ENCODE measurements at places on chromosomes 3 and 15.

- DNase-seq: no peak
Measured at GRCh38 chr3:71119171-71119570, 464.4 kb downstream of the FOXP1 start.

DNA sequence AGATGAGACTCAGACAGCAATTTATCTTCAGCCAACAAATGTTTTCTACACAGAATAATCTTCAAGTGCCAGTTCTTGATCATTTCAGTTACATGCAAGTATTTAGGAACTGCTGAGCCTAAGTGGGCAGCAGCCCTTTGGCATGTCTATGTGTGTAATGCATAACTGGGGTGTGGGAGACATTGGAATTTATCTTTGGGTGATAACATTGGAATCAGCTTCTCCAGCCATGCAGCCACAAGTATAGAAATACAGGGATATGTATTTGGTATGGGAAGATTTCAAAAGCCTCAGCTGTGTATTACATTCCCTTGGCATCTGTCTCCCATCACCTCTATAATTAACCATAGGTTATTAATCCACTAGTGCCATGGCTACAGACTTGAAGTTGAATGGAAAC is 63.4 kb upstream of the FOXP1 start:
- no peak for DNase-seq

- DNase-seq: no peak
Measured at GRCh38 chr3:43281020-43281419, 5.3 kb upstream of the SNRK start.

- DNase-seq: no peak
Measured at GRCh38 chr15:39657181-39657580, 76.3 kb downstream of the THBS1 start.

- no peak for DNase-seq
Measured at GRCh38 chr3:97391167-97391566, 373.4 kb upstream of the ARL6 start.

DNA sequence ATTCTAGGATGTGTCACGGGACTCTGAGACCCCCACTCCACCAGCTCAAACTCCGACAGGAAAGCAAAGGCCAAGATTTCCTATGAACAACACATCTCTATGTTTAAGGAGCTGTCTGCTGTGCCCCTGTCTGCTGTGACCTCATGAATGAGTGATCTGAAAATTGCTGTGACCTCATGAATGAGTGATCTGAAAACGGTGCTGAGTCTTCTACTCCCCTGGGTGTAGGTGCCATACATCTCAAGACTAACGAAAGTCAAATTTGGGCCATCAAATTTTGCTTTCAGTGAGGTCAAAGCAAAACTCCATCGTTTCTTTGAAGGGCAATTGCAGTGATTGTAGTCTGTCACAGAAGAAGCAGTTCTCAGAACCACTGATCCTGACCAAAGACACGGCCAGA is 24.4 kb downstream of the IL5RA start:
- DNase-seq: no peak

GRCh38 chr3:117263270-117263669 is 553.7 kb downstream of the TUSC7 start:
- no peak for DNase-seq

- no peak for DNase-seq
Measured at GRCh38 chr3:137012097-137012501, 54.3 kb downstream of the IL20RB start.

DNA sequence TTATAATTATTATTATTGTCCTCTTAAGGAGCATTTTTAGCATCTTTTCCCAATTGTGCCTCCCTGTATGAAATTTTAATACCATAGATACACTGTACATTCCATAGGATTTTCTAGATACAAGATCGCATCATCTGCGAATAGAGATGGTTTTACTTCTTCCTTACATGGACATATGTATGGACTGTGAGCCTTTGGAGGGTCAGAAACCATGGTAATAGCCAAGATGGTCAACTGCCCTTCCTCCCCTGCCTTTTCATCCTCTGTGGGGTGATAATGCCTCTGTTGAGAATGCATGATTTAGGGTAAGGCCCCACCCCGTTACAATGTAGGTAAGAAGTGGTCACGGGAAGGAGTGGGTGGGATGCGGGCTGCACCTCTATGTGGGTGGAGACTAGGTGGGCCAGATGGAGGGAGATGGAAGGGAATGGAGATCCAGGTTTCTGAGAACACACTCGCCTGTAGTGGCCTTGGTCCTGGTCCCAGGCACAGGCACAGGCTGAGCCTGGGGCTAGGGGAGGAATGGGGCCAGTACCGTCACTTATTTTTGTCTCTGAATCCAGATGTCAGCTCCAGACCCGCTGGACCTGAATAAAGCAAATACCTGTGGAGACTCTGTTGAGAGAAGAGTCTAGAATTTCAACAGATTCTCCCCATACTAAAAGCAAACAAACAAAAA is 31.7 kb downstream of the GOLGA6A start:
- DNase-seq: no peak

- no peak for DNase-seq
Measured at GRCh38 chr3:175411946-175412345, 552.8 kb downstream of the NAALADL2 start.

- no peak for DNase-seq
Measured at GRCh38 chr3:100438623-100438974, 37.3 kb downstream of the LNP1 start.

DNA sequence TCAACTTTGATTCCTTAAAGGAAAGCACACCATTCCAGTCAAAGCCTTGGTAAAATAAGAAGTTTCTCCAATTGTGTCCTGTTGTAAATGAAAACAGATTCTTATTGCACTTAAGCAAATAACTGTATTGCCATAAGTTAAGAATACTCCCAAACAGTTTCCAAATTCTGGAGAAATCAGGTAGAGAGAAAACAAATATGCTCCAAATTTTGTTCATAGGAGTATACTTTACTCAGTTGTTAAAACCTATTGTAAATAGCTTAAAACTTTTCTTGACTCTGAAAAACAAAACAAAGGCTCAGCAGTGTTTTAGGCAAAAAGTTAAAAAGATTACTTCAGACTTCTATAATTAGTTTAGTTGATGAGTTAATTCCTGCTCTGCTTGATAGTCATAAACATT is 42.4 kb downstream of the LNP1 start:
- no peak for DNase-seq

DNA sequence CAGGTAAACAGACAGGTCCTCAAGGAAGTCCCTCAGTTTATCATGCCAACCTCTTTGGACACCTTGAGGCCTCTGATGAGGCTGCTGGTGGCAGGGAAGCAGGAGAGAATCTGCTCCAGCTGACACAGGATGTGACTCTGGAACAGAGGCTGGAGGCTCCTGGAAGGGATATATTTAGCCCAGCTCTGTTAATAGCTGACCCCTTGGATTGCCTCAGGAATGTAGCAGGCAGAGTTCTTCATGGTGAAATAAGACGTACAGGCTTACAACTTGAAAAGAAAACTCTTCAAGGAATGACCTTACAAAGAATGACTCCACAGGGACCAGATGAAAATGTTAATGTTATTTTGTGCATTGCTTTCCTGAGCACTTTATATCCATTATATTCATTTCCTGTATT is 90.5 kb downstream of the AQP9 start:
- no peak for DNase-seq

GRCh38 chr3:136194409-136195257 is 1.5 kb downstream of the MSL2 start:
- peak; percentile 67 for DNase-seq

GRCh38 chr3:103446953-103447629 is 1012.3 kb downstream of the ZPLD1 start:
- no peak for DNase-seq

GRCh38 chr15:57553526-57553925 is 38.2 kb upstream of the MYZAP start:
- DNase-seq: no peak

GRCh38 chr15:81418891-81419290 is 44.9 kb upstream of the TMC3 start:
- no peak for DNase-seq

DNA sequence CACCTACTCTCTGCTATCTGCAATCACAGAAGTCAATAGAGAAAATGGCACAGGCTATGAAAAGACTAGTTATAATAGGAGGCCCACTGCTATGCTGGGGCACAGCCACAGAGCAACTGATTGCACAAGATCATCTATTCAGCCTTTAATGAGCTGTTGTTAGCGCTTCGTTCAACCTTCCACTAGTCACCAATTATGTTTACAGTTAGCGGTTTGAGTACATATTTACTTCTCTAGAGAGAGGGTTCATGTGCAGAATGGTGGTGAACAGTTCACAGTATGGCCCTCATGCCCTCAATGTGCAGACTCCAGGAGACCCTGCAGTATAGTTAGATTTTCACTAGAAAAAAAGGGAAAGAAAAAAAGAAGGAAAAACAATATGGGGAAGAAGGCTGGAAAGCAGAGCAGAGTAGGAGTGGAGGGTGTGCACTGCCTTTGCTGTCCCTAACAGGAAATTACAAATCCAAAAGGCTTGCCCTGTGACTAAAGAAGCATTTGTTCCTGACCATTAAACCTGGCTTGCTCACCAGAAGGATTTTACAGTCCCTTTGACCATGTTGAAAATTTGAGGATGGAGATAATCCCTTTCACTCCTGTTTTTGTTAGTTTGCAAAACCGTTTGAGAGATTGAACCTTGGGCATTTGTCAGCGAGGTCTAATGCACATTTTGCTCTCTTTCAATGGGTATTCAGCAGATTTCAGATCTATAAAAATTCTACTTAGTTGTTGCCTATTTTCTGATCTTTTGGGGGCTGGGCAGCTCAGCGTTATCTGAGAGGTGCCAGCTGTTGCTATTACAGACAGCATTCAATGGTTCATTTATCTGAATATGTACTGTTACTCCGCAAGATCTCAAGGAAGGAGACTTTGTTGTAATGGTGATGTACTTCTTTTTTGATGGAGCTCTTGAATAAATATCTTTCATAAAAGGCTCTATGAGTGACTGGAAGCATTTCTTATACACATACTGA is 296.1 kb downstream of the LSAMP start:
- DNase-seq: no peak

GRCh38 chr3:154121701-154122551 is 736 bp downstream of the ARHGEF26 start:
- DNase-seq: peak; percentile 20

GRCh38 chr15:72968531-72968922 is 83.7 kb upstream of the NEO1 start:
- DNase-seq: no peak

GRCh38 chr3:167936019-167936418 is 159.7 kb downstream of the GOLIM4 start:
- DNase-seq: no peak

DNA sequence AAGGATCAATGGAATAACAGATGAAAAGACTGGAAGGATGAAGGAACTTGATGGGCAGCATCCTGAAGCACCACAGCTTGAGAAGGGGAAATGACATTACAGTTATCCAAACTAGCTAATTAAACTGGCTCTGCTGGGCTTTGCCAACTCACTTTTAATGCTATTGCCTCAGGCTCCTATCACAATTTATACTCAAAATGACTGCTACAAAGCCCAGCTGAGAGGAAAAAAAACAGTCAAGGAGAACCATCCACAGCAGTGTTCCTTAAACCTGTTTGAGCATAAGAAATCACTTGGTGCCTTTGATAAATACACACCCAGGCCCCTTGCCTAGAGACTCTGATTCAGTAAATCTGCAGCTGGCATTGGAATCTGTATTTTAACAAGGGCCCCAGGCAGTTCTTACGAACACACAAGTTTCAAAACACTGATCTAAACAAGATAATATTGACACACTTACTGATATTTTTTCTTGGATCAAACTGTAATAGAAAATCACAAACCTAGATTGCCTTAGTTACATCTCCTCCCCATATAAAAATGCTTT is 85.8 kb downstream of the MB21D2 start:
- DNase-seq: no peak

- no peak for DNase-seq
Measured at GRCh38 chr3:12545473-12545791, at the start of gene MKRN2OS. TSS of gene MKRN2OS (minus strand) at chr3:12545499. CDS start at chr3:12545464, 35 bp downstream.

- no peak for DNase-seq
Measured at GRCh38 chr3:54008099-54008498, 114.3 kb upstream of the CACNA2D3 start.

DNA sequence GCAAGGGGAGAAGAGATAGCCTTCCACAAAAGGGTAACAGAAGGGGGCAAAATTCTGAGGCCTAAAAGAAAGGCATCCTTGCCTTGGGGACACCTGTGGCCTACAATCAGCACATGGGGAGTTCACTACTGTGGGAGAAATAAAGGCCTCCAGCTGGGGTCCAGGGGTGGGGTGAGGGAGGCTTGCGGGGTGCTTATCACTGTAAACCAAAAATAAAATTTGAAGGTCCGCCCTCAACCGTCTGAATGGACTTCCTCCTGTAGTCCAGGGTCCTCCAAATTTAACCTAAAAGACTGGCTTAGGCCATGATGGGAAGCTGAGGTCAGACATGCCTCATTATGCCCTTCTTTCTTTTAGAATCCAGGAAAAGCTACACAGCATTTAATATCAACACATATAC is 2.1 kb upstream of the POLR2M start:
- no peak for DNase-seq

- DNase-seq: no peak
Measured at GRCh38 chr3:165233501-165234195, 37.5 kb upstream of the SLITRK3 start.

DNA sequence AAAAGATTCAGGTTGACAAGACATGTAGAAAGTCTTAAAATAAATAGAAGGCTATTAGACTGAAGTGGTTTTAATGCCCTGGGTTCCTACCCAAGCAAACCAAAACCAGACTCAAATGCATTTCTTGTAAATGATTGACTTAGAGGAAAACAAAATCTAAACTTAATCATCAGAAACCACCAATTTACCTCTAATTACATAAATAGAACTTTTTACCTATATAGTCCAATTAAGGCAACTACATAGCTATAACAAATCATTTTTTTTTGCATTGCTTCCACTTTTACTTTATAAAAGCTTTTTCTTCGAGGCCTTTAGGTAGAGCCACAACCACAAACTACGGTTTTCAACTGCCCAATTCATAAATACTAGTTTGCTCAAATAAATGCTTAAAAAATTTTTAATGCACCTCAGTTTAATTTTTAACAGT is 231.3 kb upstream of the ARHGEF26 start:
- DNase-seq: no peak

GRCh38 chr15:38005953-38006808 is 71.7 kb downstream of the TMCO5A start:
- DNase-seq: no peak

GRCh38 chr3:11254876-11255275 is 17.3 kb upstream of the ATG7 start:
- no peak for DNase-seq

DNA sequence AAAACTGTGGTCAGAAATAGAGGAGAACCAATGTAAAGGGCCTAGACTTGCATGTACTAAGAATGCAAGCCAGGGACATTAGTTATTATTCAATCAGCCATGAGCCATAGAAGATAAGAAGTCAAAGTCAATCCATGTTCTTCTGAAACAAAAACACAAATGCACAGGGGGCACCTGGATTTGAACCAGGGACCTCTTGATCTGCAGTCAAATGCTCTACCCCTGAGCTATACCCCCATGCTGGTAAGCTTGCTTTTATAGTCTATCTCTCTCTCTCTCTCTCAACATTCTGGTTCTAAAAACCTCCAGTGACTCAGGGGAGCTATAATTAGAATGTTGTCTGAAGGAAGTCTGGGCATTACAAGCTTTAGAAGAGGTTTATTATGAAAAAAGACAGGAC is 85.6 kb upstream of the ACP3 start:
- no peak for DNase-seq

- no peak for DNase-seq
Measured at GRCh38 chr3:24278543-24278942, 216.1 kb downstream of the THRB start.
